Thoracic aorta (tissue), 2 donors: ENCODE measurements at places on chromosomes 5 and 9.

DNA sequence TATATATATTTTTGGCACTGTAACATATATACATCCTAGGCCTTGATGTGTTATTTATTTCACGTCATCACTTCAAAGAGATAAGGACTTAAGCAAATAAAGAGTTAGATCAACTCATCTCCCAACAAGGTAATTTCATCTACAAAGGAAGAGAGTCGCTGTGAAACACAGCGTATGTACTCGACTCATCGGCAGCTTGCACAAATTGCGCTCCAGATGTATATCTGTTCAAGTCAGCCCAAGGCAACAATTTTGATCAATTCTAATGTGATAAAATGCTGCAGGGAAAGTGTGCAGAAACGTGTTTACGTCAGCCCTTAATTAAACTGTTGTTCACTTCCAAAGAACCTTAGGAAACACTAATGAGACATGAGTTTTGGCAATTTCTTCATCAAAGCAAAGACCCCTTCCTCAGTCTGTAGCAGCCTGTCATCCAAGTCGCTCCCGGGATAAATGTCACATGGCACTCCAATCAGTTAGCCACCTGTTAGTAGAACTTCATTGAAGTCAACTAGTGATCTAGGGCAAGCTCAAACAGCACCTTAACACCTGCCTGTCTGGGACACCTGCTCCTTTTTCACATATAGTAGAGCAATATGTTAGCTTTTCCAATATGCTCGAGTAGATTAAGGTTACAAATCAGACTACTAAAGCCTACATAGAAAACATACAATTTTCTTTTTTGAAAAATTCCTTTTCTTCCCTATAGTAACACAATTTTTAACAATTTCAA lies 182.4 kb downstream of the NFIB start:
- H3K27ac ChIP-seq, result no peak overlapping the region
- no peaks in the 10 kb centered on the region for H3K27me3 ChIP-seq
- H3K36me3 ChIP-seq, result no peaks in the 10 kb centered on the region
- no peak for DNase-seq

DNA sequence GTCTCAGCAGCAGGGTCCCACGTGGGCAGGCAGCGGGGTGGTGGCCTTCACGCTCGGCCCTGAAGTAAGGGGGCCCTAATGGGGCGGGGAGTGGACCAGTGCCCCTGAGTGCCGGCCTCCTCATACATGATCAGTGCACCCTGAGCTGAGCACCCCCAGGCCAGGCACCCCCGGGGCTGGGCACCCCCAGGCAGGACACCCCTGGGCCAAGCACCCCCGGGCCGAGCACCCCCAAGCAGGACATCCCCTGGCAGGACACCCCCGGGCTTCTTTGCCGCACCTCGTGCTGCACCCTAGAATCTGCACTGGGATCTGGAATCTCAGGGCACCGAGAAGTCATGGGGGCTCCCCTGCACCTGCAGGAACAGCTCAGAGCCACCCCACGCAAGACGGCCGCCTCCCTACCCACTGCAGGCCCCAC lies 51.4 kb downstream of the EXD3 start:
- peaks cover 8% of the 10 kb centered on the region for H3K4me1 ChIP-seq
- no peak overlapping the region for H3K27ac ChIP-seq
- H3K27me3 ChIP-seq, result no peaks in the 10 kb centered on the region
- no peak for DNase-seq

DNA sequence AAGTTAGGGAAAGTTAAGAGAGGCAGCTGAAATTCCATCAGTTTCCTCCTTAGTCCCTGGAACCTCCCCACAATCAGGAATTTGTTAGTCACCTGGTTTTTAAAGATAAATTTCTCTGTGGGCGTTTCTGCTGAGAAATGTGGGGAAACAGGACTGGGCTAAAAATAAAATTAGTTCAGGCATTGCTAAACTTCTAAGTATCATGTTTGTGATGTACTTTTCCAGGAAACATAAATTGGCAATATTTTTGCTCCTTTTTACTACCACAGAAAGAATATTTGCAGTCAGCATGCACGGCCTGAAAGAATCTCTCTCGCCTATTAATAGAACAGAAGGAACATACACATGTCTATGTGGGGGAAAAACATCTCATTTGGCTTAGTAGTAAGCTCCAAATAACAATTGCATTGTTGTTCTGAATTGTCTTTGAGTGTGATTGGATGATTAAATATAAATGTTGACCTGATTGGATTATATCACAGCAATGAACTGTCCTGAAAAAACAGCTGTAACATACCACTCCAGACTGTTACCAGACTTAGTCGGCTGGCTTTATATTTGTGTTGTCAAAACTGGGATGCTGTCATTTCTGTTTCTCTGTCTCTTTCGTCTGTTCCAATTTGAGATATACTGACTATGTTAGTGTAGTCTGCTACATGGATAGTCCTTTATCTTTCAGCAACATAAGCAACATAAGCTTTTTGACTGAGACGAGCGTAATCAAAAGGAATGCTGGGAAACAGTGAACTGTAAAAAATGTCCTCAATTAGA lies 12.9 kb downstream of the TJP2 start:
- H3K4me3 ChIP-seq, result peak overlapping the region; percentile 42
- DNase-seq, result no peak
- H3K4me1 ChIP-seq, result peaks cover 73% of the 10 kb centered on the region
- H3K27ac ChIP-seq, result peak overlapping the region; percentile 76

GRCh38 chr5:173594061-173594460 lies 22.4 kb downstream of the BOD1 start:
- H3K27me3 ChIP-seq, result no peaks in the 10 kb centered on the region
- no peak for DNase-seq
- H3K36me3 ChIP-seq, result peaks cover 5% of the 10 kb centered on the region
- H3K4me1 ChIP-seq, result peaks cover 21% of the 10 kb centered on the region

- H3K27me3 ChIP-seq, result no peaks in the 10 kb centered on the region
- H3K36me3 ChIP-seq, result no peaks in the 10 kb centered on the region
- H3K4me1 ChIP-seq, result no peaks in the 10 kb centered on the region
- H3K4me3 ChIP-seq, result no peak overlapping the region
- H3K27ac ChIP-seq, result no peak overlapping the region
Measured at GRCh38 chr9:88071331-88071730, 66.9 kb downstream of the SPATA31C2 start.

DNA sequence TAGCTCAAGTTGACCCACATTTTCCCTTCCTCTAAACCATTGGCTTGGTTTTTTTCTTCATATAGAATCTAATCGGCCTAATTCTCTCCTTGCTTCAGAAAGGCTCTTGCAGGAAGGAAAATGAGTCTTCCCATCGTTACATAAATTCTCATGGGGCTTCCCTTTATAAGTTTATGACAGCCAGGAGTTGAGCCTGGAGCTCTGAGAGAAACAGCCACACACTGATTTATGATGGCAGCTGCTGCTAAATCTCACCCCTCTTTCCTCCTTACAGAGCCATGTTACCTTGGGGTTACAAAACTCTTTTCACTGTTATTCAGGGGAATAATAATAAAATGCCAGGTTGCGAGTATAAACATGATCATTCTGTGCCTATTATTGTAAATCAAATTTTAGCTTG lies 5.2 kb upstream of the RNF14 start:
- no peak overlapping the region for H3K27ac ChIP-seq
- H3K27me3 ChIP-seq, result no peaks in the 10 kb centered on the region
- peaks cover 6% of the 10 kb centered on the region for H3K4me1 ChIP-seq
- H3K36me3 ChIP-seq, result no peaks in the 10 kb centered on the region

DNA sequence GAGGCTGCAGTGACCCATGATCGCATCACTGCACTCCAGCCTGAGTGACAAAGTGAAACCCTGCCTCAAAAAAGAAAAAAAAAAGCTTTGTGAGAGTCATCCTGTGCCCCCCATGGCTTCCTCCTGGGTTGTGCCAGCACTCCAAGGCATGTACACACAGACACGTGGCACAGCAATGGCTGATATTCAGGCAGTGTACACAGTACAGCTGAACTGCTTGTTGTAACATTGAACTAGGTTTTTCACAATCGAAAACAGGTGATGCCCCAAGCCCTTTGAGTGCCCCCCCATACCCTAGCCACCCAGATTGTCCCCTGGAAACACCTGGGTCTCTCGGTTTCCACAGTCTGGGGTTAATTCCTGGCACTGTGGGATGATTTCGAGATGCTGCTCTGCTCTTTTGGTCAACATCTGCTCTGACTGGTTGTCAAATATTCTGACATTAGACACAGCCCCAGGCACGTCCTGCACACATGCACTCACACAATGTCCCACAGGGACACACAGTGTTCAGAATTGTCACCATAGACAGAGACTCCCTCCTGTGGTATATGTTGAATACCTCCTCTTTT lies 9.2 kb downstream of the SPINK4 start:
- no peak overlapping the region for H3K27ac ChIP-seq
- DNase-seq, result no peak
- H3K4me3 ChIP-seq, result no peak overlapping the region
- peaks cover 2% of the 10 kb centered on the region for H3K36me3 ChIP-seq

- no peaks in the 10 kb centered on the region for H3K36me3 ChIP-seq
- no peak overlapping the region for H3K4me3 ChIP-seq
- no peaks in the 10 kb centered on the region for H3K4me1 ChIP-seq
- no peak for DNase-seq
- H3K27ac ChIP-seq, result no peak overlapping the region
- no peaks in the 10 kb centered on the region for H3K27me3 ChIP-seq
Measured at GRCh38 chr9:98709968-98710965, 1.5 kb upstream of the GABBR2 start.

- H3K4me3 ChIP-seq, result no peak overlapping the region
- H3K27ac ChIP-seq, result no peak overlapping the region
- no peak for DNase-seq
Measured at GRCh38 chr5:56710826-56711590, 104.3 kb upstream of the MAP3K1 start.

- DNase-seq, result no peak
- no peaks in the 10 kb centered on the region for H3K36me3 ChIP-seq
- H3K27me3 ChIP-seq, result no peaks in the 10 kb centered on the region
- no peak overlapping the region for H3K27ac ChIP-seq
Measured at GRCh38 chr9:131798246-131798645, 58.4 kb upstream of the RAPGEF1 start.

DNA sequence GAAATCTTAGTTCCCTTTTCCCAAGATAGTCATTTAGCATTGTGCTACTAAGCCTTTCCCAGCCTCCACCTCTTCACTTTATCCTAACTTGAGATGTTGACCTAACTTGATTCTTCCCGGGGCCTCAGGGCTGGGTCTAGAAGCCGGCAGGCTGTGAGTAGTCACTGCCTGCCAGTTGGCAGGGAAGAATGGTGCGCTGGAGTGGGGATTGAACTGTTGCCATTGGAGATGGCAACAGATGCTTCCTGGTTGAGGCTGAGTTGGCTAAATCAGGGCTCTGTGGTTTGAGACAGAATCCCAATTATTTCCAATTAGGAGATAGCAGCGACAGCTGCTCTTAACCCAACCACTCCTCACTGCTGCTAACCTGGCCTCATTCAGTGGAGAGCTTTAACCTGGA lies 343.1 kb downstream of the BRINP1 start:
- no peak overlapping the region for H3K4me3 ChIP-seq
- H3K36me3 ChIP-seq, result no peaks in the 10 kb centered on the region
- H3K4me1 ChIP-seq, result peaks cover 21% of the 10 kb centered on the region
- peak overlapping the region; percentile 92 for H3K27ac ChIP-seq
- H3K27me3 ChIP-seq, result no peaks in the 10 kb centered on the region
- peak; percentile 9 for DNase-seq

DNA sequence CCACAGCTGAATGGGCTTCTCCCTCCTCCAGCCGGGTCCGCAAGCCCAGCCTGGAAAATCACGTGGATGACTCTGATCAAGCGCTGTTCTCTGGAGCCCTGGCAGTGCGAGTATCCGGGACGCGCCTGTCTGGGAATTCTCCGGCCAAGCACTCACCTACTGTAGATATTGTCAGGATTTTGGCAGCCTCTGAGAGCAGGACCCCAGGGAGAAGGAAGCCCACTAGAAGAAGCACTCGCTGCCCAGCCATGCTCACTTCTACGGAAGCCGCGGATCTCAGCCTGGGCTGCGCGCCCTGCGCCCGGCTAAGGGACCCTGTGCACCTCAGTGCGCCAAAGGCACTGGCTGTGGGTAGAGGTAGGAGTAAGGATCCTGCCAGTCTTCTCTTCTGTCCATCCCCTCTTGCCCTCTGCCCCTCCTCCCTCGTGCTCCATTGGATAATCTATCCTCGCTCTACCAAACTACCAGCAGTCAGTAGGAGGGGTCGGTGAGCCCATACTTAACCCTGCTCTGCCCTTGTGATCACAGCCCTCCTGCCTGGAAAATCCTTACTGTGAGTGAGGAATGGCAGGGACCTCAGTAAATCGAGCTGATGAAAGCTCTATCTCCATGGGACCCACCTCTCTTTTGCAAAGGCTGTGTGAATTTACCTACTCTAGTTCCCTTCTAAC lies at the start of gene UGT3A2:
Gene UGT3A2 (minus strand): TSS at position 343 of the 671 bp plus-strand sequence. CDS start 93 bp downstream, at position 250.
- no peak within 1 kb of the TSS for H3K27ac ChIP-seq
- no peak within 1 kb of the TSS for H3K4me3 ChIP-seq
- no peaks in the 10 kb centered on the region for H3K4me1 ChIP-seq
- DNase-seq, result no peak
- H3K36me3 ChIP-seq, result no peaks in the 10 kb centered on the region

GRCh38 chr5:43619380-43619779 lies 16.4 kb downstream of the NNT start:
- no peak overlapping the region for H3K27ac ChIP-seq
- peaks cover 5% of the 10 kb centered on the region for H3K4me1 ChIP-seq
- H3K27me3 ChIP-seq, result no peaks in the 10 kb centered on the region
- DNase-seq, result no peak

GRCh38 chr5:178533136-178533535 lies 57.1 kb downstream of the COL23A1 start:
- H3K27ac ChIP-seq, result no peak overlapping the region
- no peaks in the 10 kb centered on the region for H3K4me1 ChIP-seq
- no peaks in the 10 kb centered on the region for H3K36me3 ChIP-seq
- no peak for DNase-seq
- no peaks in the 10 kb centered on the region for H3K27me3 ChIP-seq

- H3K4me1 ChIP-seq, result no peaks in the 10 kb centered on the region
- H3K36me3 ChIP-seq, result no peaks in the 10 kb centered on the region
- no peak overlapping the region for H3K27ac ChIP-seq
- DNase-seq, result no peak
- H3K27me3 ChIP-seq, result no peaks in the 10 kb centered on the region
Measured at GRCh38 chr5:85972539-85972938, 645.2 kb upstream of the COX7C start.

DNA sequence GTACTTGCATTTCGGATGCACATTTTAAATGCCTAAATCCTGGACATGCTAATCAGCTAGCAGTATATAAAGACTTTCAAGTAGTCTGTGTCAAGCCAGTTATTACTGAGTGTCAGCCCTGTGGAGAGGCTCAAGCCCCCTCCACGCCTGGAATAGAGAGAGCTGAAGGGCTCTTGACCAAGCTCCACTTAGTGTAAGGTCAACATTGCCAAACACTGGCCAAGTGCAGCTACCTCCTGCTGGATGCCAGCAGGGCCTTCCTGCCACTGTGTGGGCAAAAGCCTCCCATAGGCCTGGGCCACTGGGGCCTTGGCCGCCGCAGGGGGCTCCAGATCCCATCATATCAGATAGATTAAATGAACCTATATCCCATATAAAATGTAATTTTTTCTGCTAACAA lies 239.4 kb upstream of the PANK3 start:
- peaks cover 5% of the 10 kb centered on the region for H3K36me3 ChIP-seq
- H3K27ac ChIP-seq, result no peak overlapping the region
- DNase-seq, result no peak
- no peaks in the 10 kb centered on the region for H3K27me3 ChIP-seq

- H3K4me1 ChIP-seq, result no peaks in the 10 kb centered on the region
- no peak for DNase-seq
- H3K36me3 ChIP-seq, result no peaks in the 10 kb centered on the region
- H3K27ac ChIP-seq, result no peak overlapping the region
Measured at GRCh38 chr5:142082182-142082781, 26.3 kb upstream of the NDFIP1 start.

GRCh38 chr5:9507974-9508373 lies 37.9 kb downstream of the SEMA5A start:
- no peak overlapping the region for H3K4me3 ChIP-seq
- H3K4me1 ChIP-seq, result peaks cover 6% of the 10 kb centered on the region
- no peak overlapping the region for H3K27ac ChIP-seq
- H3K36me3 ChIP-seq, result no peaks in the 10 kb centered on the region
